ENCODE measurements at places on chromosomes 12 and 14. TPM values are rescaled to one million over a fixed set of nuclear protein-coding genes. Genes with fewer than 3 reads are reported as not detected.
A peak's percentile ranks its signal among the peaks of the same experiment; 100 is the strongest.

DNA sequence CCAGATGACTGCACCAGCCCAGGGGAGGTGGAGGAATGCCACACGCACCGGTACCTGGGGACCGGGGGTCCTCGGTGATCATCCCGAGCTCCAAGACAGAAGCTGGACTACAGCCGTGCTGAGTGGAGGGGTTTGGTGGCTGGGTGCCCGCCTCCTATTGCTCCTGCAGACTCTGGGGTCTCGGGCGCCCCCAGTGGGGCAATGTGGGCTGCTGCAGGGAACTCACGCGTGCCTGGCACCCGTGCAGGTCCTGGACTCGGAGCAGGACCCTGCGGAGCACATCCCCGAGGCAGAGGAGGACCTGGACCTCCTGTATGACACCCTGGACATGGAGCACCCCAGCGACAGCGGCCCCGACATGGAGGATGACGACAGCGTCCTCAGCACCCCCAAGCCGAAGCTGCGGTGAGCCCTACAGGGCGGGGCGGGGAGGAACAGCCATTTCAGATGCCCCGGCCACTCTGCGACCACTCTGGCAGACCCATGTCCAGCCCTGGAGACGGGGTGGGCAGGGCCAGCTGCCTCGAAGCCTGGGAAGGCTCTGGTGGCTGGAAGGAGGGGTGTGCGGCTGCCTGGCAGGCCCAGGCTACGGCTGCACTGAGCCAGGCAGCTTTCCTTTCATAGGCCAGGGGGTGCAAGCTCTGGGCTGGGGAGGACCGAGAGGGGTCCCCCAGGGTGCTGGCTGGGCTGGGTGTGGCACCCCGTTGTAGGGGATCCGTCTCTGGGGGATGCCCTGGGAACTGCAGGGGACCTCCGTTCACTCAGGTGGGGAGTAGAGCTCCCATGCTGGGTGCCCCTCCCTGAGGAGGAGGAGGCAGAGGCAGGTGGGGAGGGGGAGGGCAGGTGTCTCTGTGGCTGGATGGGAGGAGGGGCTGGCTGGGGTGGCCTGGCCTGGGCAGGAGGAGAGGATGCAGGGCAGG, 21.6 kb upstream of the TEX22 start:
- no peak for DNase-seq

The SLC15A5 gene
- total RNA-seq, result not detected

DNA sequence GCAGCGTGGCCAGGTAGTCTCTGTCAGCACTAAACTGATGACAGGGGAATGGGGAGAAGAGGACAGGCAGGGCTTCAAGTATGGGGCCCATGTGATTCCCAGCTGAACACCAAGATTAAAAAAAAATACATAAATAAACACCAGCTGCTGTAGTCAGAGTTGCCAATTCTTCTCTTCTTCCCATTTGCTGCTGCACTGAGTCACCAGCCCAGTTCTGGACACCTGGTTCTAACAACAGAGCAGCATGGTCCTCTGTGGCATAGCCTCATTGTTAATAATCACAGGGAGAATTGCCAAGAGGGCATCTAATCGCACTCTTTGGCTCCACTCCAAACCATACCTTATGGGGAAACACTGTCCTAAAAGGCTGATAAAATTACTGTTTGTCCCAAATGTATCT, 15.1 kb downstream of the PPM1H start:
- no peak for DNase-seq

DNA sequence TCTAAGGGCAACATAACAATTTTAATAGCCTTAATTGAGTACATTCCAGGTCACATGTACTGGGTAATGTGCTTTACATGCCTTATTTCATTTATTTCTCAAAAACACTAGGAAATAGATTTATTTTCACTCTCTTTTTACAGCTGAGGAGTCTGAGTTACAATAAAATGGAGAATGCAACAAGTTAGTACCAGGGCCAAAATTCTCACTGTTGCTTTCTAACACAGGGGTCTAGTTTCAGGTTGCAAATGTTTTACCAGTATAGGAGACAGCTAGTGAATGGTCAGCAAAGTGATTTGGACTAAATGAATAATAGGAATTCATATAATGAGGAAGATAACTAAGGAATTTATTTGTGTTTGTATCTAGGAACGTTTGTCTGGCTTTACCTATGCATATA, 137.3 kb downstream of the RASSF9 start:
- no peak for DNase-seq

DNA sequence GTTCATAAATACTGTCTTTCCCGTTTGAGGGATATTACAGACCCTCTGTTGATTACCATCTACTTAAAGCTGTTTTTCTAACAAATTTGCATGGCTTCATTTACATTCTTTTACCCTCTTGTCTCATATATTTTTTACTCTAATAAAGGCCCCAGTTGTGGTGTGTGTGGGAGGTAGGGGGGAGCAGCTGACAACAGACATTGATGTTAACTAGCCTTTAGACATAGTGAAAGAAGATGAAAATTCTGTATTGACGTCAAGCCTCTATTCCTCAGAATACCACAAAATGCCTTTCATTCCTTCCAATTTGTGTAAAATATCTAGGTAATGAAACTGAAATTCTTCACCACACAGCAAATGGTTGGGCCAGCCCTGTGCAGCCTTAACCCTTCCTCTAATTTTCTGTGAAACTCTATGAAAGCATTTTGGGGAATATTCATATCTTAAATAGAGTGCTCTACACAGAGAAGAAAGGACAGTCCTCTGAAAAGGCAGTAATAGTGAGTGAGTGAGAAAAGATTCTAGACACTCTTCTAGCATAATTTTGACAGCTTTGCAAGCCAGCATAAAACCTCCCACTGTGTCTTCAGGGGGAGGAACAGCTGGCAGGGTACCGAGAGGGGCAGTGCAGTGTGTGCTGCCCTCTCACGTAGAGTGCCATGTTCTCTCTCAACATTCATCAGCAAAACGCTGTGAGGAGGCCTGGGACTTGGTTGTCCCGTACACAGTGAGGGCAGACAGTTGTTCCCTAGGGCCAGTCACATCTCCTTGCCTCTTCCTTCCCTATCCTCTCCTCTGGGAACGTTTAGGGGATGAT, 20.1 kb upstream of the CERS5 start:
- no peak for DNase-seq

GRCh38 chr12:10829994-10830393, 3.8 kb upstream of the TAS2R10 start:
- no peak for DNase-seq

- no peak for DNase-seq
Measured at GRCh38 chr12:53131844-53132243, 28.6 kb downstream of the SOAT2 start.

DNA sequence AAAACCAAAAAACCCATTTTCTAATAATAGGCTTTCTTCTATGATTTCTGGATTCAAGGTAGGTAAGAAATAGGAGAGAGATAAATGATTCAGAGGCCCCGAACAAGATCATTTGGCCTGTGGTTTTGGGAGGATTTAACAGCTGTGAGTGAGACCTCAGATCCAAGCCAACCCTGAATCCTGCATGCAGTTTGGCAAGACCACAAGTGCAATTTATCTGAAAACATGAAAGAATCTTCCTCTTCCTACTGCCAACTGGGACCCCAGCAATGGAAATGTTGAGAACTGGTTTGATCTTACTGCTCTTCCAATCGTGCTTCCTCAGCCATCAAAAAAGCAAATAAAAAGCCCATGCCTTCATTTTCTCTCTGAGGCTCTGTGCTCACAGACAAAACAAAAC, 519.7 kb upstream of the TBX3 start:
- no peak for DNase-seq

DNA sequence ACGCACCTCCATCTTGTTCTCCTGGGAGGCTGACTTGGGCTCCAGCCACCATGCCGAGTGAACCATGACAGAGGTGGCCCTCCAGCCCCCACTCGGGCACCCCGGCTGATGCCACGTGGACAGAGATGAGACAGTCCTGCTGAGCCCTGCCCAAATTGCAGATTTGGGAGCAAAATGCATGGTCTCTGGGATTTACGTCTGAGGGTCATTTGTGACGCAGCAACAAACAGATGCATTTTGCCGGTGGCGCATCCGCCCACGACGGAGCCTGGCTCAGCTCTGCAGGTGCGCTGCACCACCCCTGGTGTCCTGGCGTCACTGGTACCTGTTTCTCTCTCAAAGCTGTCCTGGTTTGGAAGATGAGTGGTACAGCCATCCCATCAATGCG, 31.1 kb upstream of the INF2 start:
- DNase-seq, result no peak

The CACNA1C gene
- 0.08 TPM for total RNA-seq

GRCh38 chr12:51421266-51421884, 3.3 kb upstream of the SLC4A8 start:
- DNase-seq, result peak; percentile 51

The GYS2 gene
- not detected for total RNA-seq

GRCh38 chr14:74504874-74505720, 11.5 kb downstream of the ISCA2 start:
- no peak for DNase-seq

GRCh38 chr14:96064866-96065265, 25.7 kb downstream of the C14orf132 start:
- DNase-seq, result no peak

GRCh38 chr12:39327510-39327909, 115.4 kb downstream of the KIF21A start:
- DNase-seq, result no peak

- no peak for DNase-seq
Measured at GRCh38 chr14:24693353-24693737, 59.4 kb upstream of the GZMB start.
